ENCODE measurements at places on chromosomes 5 and 9.
A peak's percentile ranks its signal among the peaks of the same experiment; 100 is the strongest.

DNA sequence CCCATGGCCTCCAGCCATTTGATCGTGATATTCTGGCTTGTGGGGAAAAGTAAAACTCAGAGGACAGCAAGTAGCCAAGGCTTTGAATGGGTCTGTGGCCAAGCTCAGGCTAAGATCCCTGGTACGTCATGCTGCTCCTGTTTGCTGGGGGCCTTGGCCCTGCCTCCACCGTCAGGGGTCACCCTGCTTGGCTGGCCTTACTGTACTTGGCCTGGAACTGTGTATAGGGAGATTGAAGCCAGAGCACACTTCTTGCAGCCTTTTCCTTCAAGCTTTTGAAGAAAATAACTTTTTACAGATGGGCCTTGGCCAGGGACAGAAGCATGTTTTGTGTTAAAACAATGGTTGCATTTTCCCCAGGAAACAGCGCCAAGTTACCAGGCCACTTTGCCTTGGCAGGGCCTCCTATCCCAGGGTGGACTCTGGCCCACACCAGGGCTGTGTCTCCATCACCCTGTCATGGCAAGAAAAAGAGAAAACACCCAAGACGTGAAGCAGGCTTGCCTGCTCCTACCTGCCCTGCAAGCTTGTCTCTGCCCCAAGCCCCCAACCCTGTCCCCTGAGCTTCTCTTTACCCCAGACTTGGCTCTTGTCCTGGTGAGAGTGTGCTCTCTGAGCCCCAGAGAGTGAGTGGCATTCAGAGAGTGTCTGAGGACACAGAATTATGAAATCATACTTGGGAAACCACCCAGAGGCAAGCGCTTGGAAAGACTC, 286.9 kb downstream of the GADD45G start:
- no peak for DNase-seq

DNA sequence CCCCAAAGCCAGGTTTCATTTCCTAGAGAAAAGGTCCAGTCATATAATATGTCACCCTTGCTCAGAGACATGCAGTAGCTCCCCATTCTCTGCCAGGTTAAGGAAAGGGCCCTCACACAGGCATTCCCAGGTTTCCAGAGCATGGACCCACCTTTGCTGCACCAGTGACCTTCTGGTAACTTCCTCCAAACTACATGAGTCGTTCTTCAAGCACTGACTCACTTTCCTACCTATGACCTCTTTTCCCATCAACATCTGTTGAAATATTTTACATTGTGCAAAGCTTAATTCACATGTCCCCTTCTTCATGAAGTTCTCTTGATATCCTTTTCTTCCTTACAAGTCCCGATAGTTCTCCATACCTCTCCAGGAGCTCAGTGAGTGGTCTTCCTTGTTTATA, 25.9 kb downstream of the SH3TC2 start:
- DNase-seq = no peak

DNA sequence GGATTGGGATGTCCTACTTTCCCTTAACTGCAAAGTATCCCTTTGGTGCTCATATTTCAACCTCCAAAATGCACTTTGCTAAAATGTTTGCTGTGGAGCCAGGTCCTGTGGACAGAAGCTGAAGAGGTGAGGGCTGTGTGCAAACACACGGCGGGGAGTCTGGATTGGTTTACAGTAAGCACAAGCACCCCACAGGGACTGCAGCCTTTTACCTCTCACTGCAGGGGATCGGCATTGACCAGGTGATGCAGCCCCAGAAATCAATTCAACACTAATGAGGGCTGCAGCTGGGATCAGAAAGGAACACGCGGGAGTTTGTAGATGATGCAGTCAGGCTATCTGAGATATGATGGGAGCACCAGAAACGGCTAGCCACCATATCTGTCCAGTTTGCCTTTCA, 450.9 kb downstream of the CCDC171 start:
- DNase-seq = peak; percentile 97

- DNase-seq = no peak
Observed at GRCh38 chr5:143843461-143843860, 31.5 kb downstream of the HMHB1 start.

- no peak for DNase-seq
Observed at GRCh38 chr5:75933489-75933888, 149.7 kb upstream of the SV2C start.

GRCh38 chr5:177431317-177432142, 5.1 kb downstream of the GRK6 start:
- no peak for DNase-seq

- DNase-seq = no peak
Observed at GRCh38 chr5:78922879-78923621, 62.1 kb downstream of the ARSB start.

- DNase-seq = peak; percentile 16
Observed at GRCh38 chr5:56900858-56901578, 8.4 kb upstream of the SETD9 start.

DNA sequence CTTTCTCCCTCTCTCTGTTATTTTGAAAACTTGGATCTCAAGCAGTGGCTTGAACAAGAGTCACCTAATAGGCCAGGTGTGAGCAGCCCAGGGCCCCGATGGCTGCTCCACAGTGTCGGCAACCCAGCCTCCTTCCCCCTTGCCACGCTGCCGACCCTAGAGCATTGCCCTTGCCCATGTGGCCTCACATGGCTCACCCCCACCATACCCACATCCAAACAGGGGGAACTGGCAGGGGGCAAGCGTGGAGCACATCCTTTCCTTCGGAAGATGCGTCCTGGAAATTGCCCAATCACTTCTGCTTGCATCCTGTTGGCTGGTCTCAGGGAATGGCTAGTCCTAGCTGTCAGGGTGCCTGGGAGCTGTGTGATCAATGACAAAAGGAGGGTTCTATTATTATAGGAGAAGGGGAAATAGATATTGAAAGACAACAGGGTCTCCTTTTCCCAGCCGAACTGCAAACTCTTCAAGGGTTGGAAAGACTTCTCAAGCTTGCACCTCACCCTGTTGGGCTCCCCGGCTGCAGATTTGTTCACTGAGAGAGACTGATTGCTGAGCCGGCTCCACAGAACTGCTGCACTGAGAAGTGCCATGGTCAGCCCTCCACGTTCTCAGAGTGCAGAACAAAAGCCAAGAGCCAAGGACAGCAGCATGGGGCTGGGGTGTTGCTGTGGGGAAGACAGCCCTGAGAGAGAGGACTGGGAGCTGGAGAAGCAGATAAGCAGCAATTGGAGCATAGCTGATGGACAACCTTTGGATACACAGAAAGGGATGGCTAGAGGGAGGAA, 8.3 kb upstream of the TIFAB start:
- DNase-seq = no peak

DNA sequence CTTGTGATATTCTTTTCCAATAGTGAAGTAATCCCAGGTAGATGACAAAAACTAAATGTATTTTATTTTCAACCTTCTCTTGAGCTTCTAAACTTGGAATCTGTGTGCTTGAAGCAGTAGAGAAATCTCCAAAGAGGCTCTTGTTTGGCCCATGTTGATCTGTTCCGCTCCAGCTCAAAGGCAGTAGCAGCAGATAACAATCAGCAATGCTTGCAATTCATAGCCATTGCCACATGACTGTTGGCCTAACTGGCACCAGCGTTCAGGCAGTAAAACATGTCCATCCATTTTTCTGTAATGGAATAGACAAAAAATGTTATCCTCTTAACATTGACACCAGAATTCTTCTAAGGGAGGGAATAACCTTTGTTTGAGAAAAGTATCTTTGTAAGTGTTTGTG, 270.7 kb upstream of the MSX2 start:
- DNase-seq = no peak

DNA sequence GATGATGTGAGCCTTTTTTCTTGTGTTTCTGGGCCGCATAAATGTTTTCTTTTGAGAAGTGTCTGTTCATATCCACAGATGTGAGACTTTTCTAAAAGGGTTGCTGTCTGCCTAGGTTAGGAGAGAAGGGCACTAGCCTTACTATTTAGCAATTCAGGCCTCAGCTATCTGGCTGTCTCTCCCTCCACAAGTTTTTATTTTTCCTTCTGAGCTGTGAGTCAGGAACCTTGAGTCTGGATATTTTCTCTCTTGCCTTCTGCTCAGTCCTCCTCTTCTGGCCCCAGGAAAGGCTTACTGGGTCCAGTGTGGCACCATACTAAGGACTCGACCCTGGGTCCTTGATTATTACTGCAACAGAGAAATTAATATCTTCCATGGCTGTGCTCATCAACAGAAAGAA, 187.6 kb downstream of the CSNK1G3 start:
- DNase-seq = no peak

GRCh38 chr5:51388488-51389287, 5.4 kb downstream of the ISL1 start:
- peak; percentile 57 for DNase-seq

GRCh38 chr5:159884917-159885620, 31.2 kb upstream of the ADRA1B start:
- DNase-seq = no peak

- no peak for DNase-seq
Observed at GRCh38 chr9:26392639-26393038, 500.0 kb downstream of the CAAP1 start.

DNA sequence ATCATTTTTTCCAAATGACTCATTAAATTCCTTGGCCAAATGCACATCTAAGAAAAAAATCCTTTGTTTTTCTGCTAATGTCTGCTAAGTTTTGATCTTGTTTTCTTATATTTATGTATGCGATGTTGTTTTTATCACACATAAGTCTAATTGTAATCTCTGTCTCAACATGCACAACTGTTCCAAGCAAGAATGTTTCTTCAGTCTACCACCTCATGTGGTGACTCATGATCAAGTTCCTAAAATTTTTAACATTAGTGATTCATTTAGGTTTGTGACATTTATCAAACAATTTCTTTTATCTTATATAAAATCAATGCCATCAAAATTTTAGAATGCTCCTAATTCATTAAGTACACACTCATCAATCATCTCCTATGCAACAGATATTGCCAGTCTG, 763.9 kb upstream of the FAM174A start:
- DNase-seq = no peak

DNA sequence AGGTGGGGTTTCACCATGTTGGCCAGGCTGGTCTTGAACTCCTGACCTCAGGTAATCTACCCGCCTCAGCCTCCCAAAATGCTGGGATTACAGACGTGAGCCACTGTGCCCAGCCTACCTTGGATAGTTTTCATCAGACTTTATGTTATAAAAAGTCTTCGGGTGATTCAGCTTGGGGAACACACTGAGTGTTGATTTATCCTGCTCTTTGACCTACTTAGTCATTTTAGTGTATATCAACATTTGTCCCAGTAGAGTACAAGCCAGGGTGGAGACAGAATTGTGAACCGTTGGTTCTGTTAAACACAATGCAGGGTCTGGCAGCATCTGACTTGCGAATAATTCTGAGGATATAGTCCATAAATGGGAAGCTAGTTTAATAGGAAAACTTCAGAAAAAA, 39.7 kb downstream of the NFX1 start:
- no peak for DNase-seq

DNA sequence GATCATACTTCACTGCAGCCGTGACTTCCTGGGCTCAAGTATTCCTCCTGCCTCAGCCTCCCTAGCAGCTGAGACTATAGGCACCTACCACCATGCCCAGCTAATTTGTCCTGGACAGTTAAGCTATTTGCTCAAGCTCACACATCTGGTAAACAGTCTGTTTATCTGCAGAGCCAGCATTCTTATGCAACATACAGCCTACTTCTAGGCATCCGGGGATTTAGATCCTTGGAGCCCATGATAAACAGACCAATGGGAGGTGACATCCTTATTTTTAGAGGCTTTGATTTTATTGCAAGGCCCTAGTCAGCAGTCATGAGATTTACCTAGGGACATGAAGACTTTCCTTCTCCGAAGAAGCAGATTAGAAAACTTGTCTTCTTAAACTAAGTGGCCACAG, 21.0 kb downstream of the ATOX1 start:
- no peak for DNase-seq

- DNase-seq = no peak
Observed at GRCh38 chr5:36323926-36324781, 22.5 kb upstream of the RANBP3L start.

- DNase-seq = peak; percentile 44
Observed at GRCh38 chr5:133825631-133826289, 142.7 kb downstream of the C5orf15 start.

GRCh38 chr9:76161541-76161940, 232.7 kb downstream of the RFK start:
- no peak for DNase-seq

DNA sequence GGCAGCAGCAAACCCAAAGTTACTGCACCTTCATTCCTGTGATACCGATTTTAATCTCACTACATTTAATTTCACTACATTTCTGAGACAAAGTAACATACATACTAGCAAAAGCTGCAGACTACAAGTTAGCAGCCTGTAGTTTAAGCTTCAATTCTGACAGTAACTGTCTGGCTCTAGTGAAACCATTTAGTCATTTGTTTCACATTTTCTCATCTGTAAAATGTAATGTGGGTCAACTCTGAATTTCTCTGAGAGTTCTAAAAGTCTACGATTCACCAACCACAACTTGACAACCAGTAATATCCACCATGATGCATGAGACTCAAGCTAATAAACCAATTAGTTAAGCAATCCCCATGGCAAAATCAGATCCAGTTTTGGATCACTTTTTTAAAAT, 408.9 kb downstream of the PDE4D start:
- DNase-seq = no peak

GRCh38 chr9:76624391-76625048, 139.7 kb upstream of the PCA3 start:
- DNase-seq = no peak

GRCh38 chr9:71509054-71509453, 259.3 kb downstream of the CEMIP2 start:
- no peak for DNase-seq

DNA sequence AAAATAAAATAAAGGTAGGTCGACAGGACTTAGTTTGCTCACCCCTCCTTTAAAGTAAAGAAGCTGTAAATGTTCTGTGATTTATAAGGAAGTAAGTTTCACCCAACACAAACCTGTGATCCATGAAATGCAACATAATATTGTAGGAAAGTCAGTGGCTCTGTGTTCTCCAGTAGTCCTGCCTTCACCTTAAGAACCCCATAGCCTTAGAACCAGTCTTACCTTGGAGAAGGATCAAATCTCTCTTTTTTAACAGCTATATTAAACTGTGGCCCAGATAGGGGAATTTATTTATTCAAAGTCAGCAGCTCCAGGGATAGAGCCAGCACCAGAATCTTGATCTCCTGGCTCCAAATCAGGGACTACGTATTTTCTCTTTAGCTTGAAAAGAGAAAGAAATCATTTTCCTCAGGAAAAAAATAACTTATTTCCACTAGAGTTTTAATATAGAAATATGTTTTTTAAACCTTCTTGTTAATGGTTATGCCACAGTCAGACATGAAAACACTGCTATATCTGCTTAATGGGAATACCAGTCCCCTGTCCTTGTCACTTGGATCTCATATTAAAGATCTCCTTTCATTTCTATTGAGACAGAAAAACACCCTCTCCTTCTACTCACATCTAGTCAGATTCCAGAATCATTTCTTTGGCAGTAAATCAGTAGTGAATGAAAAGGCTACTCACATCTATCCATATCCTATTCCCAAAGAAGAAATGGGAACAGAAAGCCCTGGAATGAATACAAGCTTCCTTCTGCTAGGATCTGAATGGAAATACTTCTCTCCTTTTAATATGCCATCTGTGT, 269.2 kb upstream of the TNC start:
- DNase-seq = no peak
